ENCODE measurements at places on chromosomes 3 and 15.

DNA sequence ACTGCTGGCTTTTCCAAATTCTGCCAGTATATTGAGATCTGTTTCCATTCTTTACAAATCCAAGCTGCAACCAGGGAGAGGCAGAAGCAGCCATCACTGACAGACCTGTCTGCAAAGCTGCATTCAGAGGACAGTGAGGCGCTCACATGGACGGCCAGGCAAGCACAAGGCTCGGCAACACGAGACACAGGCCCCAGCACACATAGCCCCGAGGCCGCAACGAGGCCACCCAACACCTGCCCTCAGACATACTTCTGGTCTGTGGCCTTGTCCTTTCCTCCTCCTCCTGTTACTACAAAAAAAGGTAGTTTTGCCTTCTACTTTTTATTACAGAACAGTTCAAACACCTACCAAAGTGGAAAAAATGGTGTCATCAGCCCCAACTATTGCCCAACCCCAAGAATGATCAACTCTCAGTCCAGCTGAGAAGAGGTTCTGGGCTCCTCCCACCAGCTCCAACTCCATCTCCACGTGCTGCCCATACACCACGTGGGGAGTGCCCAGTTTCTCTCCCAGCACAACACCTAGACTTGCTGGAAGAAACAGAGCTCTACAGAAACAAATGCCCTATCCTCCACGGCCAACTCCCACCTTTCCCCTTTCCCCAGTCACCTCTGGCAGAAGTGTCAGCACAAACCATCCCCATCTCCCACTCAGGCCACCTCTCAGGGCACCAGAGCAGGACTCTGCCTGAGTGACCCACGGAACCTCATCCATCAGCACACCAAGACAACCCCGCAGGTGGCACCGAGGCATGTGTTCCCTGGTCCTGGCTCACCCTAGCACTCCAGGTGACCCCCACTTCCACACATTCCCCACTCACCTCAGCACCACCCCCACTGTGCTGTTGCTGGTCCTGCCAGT is 7.4 kb downstream of the ZXDC start:
- no peak for DNase-seq

DNA sequence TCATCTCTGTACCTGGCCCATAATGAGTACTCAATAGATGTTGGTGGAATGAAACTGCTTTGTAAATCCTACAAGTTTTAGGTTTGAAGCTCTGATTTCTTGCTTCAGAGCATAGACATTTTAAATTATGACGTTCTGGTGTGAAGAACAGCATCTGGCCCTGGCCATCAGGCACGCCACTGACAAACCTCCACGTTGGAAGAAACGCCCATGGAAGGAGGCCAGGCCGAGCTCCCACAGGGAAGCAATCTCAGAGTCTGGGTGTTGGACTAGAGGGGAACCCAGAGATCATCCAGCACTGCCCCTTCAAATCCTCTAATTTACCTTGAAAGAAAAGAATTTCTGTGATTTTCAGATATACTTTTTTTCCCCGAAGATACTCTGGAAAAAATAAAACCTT is 328.1 kb upstream of the RGMA start:
- DNase-seq, result peak; percentile 81

GRCh38 chr15:26807517-26808427 is 34.9 kb upstream of the GABRB3 start:
- DNase-seq, result no peak

- no peak for DNase-seq
These were observed 73.1 kb downstream of the TFG start for GRCh38 chr3:100782348-100782747.

DNA sequence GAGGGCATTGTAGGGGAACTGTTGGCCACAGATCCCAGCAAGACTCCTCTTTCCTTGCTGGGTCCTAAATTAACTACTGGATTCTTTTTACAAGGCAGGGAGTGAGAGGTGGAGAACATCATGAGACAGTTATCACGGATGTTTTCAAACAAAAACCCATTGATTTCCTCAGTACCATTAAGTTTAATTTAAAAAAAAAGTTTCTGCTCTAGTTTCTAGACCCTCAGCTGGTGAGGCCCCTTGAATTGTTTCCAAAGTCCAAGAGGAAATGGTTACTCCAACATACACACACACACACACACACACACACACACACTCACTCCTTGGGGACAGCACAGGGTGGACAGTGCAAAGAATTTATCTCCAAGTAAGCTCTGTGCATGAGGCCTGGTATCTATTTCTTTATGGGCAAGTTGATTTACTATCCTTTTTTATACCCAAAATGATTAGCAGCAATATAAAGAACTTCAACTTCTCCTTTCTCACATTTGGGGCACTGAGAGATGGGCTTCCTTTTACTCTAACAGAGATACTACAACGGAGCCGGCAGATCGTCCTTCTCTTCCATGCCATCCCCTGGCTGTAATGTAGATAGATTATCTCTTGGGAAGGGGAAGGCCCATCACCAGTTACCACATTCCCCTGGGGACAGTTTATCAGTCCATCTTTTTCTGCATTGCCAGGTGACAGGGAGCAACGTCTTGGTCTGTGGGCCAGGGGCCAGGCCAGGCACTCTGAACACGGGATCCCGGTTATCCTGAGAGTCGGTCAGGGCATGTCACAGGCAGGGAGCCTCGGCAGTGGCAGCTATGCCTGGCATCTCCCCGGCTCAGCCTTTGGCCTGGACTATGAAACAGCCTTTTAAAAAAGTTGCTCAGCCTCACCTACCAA is 54.7 kb downstream of the CORO2B start:
- DNase-seq, result peak; percentile 62

GRCh38 chr15:77094397-77095030 is 23.6 kb upstream of the TSPAN3 start:
- DNase-seq, result no peak

GRCh38 chr15:38768970-38769369 is 204.4 kb upstream of the RASGRP1 start:
- DNase-seq, result no peak

DNA sequence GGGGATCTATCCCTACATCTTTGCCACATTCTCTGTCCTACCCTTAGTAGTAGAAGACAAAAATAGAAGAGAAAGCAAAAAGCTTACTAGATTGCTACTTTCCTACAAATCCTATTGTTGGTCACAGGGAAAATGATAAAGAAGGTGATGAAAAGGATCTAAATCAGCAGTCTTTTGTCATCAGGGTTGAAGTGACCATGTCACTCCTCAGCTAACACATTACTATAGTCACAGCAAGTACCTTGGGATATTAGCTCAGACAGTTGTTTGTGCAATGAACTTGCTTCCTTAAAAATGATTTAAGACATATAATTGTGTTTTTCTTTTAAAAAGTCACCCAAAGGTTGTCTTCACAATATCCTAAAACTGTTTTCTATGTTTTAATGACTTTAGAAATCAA is 6.3 kb downstream of the ST3GAL6 start:
- DNase-seq, result no peak

DNA sequence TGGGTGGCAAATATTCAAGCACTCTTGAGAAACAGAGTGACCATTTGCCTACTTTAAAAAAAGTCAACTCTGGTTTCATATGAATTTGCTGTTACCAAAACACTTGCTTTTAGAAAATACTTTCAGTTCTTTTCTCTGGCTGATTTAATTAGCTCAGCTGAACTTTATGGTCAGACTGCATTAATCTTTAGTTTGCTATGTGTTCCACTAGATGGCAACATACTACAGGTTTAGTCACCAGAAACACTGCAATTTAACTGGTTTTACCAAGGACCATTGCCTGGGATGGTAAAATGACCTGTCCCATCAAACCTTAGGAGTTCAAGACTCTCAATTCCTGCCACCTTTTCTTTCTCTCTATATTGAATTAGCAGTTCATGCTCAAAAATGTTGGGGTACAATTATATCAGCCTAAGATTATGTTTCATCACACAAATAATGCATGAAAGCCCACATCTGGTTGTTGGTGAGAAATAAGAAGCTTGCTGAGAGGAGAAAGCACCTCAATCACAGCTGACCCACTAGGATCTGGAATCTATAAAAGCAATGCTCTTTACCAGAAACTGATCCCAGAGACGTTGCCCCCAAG is 14.2 kb downstream of the EIF4E3 start:
- no peak for DNase-seq

DNA sequence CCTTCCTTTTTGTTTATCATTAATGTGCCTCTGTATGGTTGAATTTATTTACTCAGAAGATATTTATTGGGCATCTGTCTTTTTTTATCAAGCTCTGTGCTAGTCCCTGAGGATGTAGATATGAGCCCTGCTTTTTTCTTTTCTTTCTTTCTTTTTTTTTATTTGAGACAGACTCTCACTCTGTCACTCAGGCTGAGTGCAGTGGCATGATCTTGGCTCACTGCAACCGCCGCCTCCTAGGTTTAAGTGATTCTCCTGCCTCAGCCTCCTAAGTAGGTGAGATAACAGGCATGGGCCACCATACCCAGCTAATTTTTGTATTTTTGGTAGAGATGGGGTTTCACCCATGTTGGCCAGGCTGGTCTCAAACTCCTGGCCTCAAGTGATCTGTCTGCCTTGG is 58.5 kb downstream of the MBNL1 start:
- no peak for DNase-seq

DNA sequence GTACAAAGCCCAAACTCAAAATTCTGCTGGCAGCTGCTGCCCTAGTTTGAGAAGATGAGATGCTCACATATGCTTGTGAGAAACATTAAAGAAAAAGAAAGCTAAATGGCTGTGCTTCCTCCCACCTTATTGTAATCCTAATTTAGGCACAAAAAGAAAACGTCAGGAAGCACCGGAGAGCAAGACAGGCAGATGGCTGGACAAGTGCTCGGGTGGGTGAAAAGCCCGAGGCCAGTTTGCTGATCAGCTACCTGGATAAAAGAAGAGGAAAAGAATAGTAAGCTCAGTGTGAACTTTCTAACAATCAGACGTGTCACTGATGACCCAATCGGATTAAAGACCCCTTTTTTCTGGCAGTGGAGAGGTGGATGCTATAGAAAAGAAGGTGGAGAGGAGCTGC is 368.0 kb upstream of the ATP10A start:
- no peak for DNase-seq

DNA sequence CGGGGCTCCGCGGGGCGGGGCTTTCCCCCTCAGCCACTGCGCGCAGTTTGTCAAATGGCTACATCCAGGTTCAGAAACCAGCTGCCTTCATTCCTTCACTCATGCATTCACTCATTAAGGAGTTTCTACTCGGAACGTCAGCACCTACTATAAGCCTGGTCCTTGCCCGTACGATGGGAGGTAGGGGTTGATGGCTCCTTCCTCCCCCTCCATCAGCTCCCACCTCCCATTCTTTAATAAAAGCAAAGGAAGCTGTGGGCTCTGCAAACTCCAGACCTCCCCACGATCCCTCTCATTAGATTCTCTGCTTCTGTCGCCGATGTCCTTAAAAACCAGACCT is 267 bp upstream of the CFAP92 start:
- no peak for DNase-seq

GRCh38 chr15:56099311-56099710 is 105.9 kb upstream of the NEDD4 start:
- no peak for DNase-seq

GRCh38 chr3:56314842-56315241 is 153.4 kb downstream of the ERC2 start:
- DNase-seq, result no peak

DNA sequence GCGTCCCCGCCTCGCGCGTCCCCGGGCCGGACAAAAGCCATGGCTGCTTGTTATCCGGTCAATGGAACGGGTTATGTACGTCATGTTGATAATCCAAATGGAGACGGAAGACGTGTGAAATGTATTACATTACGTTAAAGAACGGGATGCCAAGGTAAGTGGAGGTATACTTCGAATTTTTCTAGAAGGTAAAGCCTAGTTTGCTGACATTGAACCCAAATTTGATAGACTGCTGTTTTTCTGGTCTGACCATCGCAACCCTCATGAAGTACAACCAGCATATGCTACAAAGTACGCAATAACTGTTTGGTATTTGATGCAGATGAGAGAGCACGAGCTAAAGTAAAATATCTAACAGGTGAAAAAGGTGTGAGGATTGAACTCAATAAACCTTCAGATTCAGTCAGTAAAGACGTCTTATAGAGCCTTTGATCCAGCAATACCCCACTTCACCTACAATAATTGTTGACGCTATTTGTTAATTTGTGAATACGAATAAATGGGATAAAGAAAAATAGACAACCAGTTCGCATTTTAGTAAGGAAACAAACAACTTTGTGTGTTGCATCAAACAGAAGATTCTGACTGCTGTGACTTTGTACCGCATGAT is 19.8 kb downstream of the WDR73 start:
- no peak for DNase-seq

- no peak for DNase-seq
These were observed 9.8 kb downstream of the ISG20 start for GRCh38 chr15:88648357-88649214.

- DNase-seq, result no peak
These were observed 115.6 kb downstream of the NLGN1 start for GRCh38 chr3:173513123-173513522.

DNA sequence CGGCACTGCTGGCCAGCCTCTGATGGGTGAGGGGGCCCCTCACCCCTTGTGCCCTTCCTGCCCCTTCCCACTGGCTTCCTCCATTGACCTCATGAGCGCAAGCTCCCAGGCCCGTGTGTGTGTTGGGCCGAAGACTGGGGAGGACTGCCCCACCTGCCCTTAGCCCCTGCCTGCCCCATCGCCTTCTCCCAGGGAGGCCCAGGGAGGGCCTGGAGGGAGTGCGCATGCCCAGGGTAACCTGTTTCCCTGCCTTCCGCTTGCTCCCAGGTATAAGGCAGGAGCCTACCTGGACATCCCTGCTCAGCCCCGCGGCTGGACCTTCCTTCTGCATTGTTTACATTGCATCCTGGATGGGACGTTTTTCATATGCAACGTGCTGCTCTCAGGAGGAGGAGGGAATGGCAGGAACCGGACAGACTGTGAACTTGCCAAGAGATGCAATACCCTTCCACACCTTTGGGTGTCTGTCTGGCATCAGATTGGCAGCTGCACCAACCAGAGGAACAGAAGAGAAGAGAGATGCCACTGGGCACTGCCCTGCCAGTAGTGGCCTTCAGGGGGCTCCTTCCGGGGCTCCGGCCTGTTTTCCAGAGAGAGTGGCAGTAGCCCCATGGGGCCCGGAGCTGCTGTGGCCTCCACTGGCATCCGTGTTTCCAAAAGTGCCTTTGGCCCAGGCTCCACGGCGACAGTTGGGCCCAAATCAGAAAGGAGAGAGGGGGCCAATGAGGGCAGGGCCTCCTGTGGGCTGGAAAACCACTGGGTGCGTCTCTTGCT is 8.8 kb downstream of the DLL4 start:
- peak; percentile 44 for DNase-seq

- peak; percentile 61 for DNase-seq
These were observed 14.0 kb upstream of the LARP6 start for GRCh38 chr15:70867911-70868467.

DNA sequence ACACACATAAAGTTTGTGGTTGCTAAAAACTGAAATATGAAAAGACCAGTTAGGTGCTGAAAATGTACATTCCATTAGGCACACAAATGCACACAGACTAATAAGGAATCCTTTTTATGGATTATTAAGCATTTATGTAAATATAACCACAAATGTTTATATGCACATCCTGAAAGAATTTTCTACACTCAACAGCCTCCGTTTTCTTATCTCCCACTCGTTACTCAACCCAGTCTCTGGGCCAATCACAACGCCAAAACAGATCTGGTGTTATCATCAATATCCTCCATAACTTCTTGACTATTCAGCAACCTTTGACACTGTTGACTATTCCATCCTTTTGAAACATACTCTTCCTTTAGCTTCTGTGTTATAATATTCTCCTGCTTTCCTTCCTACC is 136.4 kb downstream of the ATP8B4 start:
- no peak for DNase-seq

- no peak for DNase-seq
These were observed 207.0 kb downstream of the MYRIP start for GRCh38 chr3:40016391-40016790.
